ENCODE measurements at places on chromosomes 13 and 19.

- no peak for DNase-seq
These were observed 319.2 kb upstream of the PCDH9 start for GRCh38 chr13:67549331-67549730.

- no peak for DNase-seq
These were observed 45.8 kb downstream of the TGDS start for GRCh38 chr13:94550062-94550738.

DNA sequence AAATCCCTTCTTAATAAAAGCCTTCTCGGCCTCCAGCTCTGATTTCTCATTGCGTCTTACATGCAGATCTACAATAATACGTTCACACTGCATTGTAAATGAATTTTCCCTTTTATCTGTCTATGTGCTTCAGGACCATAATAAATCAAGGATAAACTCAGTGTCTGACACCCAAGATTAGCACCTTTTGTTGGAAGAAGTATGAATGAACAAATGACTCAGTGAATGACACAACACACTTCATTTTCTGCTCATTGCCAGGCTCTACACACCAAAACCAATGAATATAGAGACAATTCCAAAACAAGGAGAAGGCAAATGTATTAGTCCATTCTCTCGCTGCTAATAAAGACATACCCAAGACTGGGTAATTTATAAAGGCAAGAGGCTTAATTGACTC is 1224.4 kb downstream of the EFNB2 start:
- DNase-seq: no peak

DNA sequence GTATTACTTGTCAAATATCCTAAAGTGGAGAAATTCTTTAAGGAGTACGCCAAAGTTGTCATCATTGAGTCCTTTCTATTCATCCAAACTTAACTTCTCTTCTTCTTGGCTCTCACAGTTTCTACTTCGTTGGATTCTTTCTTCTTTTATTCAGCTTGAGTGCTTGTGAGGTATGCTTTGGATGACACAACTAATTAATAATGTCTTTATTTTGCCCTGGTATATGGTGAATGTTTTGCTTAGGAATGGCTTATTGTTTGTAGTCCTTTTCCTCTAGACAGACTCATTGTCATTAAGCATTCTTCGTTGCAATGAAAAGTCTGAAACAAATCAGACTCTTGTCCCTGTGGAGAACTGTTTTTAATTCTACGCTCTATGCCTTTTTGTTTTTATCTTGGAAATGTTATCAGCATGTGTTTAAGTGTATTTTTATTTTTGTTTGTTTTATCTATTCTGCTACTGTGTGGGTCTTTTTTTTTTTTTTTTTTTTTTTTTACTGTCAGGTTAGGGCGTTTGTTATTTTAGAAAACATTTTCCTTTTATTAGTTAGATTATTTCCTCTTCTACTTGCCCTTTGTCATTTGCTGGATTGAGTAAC is 471.5 kb downstream of the GPC6 start:
- no peak for DNase-seq

- no peak for DNase-seq
These were observed 6.4 kb downstream of the METTL21C start for GRCh38 chr13:102688306-102688973.

- no peak for DNase-seq
These were observed 50.6 kb upstream of the IL17D start for GRCh38 chr13:20652946-20653345.

GRCh38 chr19:41808663-41809566 is 12.5 kb downstream of the CEACAM3 start:
- DNase-seq: no peak

- no peak for DNase-seq
These were observed 2.7 kb upstream of the MEX3D start for GRCh38 chr19:1570836-1571235.

DNA sequence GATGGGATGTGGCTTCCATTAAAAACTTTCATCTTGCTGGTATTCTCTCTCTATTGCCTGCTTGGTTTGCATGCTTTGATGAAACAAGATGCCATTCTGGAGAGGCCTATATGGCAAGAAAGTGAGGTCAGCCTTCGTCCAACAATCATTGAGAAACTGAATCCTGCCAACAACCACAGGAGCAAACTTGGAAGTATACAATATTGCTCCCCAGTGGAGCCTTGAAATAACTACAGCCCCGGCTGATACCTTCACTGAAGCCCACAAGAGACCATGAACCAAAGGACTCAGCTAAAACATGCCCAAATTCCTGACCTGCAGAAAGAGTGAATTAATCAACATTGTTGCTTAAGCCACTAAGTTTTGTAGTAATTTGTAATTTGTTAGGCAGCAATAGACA is 82.5 kb upstream of the FGF14 start:
- no peak for DNase-seq

- DNase-seq: no peak
These were observed 307.9 kb downstream of the HS6ST3 start for GRCh38 chr13:96397807-96398206.

GRCh38 chr13:84607261-84608013 is 725.2 kb upstream of the SLITRK1 start:
- DNase-seq: no peak

GRCh38 chr13:93621051-93621450 is 394.4 kb downstream of the GPC6 start:
- no peak for DNase-seq

- DNase-seq: no peak
These were observed 530 bp downstream of the MAU2 start for GRCh38 chr19:19321141-19321577.

DNA sequence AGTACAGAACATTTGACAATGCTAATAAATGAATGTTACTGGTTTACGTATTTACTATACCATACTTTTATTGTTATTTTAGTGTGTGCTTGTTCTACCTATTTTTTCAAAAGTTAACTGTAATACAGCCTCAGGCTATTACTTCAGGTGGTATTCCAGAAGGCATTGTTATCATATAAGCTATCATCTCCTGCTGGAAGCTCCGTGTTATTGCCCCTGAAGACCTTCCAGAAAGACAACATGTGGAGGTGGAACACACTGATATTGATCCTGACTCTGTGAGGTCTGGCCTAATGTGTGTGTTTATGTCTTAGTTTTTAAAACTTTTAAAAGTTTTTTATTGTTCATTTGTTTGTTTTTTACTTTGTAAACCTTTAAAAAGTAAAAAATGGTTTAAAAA is 509.8 kb upstream of the SPRY2 start:
- no peak for DNase-seq

DNA sequence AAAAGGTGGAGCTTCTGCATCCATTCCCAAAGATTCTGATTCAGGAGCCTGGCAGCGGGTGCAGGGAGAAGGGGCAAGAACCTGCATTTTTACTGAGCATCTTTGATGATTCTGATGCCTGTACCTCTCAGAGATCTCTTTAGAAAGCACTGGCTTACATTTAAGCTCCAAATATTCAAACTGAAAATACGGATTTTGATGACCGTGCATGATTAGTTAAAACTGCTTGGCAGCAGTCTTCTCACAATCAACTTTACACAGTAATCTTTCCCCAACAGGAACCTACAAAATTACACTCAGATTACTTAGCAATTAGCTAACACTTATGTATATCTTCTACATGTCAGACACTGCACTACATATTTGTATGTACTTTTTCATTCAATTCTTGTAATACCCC is 108.9 kb downstream of the DOCK9 start:
- DNase-seq: no peak
